Fibroblast of the conjunctiva (primary cell): ENCODE measurements at places on chromosomes 3 and 15.

GRCh38 chr3:194237110-194237509 is 101.2 kb downstream of the HES1 start:
- DNase-seq: no peak

DNA sequence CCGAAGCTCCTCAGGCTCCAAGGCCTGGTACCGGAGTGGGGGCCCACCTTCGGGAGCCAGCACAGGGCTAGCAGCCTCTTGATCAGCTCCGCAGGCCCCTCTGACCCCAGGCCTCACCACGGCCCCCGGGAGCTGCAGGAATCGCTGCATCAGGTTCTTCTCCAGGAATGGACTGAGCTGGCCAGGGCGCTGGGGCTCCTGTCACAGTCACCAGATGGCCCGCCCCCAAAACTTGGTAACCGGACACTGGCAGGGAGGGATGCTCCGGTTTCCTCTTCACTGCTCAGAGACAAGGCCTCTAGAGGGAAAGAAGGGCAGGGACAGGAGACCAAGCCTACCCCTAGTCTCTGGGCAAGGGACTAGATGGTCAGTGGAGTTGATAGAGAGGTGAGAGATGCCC is 9.9 kb downstream of the AP3B2 start:
- no peak for DNase-seq

GRCh38 chr15:54518156-54518882 is 540.1 kb downstream of the UNC13C start:
- DNase-seq: no peak

DNA sequence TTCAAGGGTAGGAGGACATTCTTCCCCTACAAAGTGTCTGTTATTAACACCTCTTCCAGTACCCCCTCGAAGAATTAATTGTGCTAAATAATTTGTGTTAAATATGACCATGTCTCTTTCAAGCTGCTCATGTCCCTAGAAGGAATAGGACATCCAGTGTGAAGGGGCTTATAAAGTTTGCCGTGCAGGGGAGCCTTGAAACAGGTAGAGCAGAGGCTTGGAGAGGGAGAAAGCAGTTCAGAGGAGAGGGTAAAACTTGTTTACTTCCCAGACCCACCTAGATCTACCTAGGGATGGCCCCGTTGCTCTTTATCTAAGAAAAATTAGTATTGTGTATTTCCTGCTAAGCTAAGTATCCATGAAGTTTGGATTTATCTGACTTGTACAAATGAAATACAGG is 114.8 kb downstream of the CACNA2D3 start:
- DNase-seq: no peak

DNA sequence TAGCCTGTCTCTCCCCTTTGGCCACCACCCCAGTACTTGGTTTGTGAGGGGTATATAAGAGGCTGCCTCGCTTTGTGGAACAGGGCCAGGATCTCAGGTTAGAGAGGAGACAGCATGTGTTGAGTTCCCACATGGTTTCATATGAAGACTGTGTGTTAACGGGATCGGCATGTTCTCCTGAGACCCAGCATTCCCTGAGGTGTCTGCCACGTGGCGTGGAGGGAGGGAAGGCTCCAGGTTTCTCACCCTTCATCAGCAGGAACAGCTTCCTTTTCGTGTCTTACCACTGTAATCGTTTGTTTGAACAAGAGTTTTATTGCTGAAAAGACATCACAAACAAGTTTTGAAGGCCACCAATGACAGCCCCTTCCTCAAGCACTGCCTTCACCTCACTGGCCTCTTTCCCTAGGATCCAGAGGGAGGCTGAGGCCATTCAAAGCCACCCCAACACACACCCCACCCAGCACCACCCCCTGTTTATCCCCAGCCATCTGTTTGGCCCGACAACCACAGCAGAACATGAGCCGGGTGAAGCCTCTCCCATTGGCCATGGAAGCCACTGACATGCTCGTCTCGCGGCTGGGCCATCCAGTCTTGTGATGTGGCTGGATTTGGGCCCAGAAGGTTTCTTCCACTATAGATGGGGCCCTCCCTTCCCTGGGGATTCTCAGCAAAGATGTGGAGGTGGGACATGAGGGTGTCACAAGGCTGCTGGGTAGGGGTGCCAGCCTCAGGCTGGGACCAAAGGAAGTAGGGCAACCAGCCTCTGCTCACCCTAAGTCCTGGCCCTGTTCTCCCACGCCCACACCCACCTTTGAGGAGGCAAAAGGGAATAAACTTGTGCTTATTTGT is 10.0 kb downstream of the BHLHE40 start:
- no peak for DNase-seq

GRCh38 chr3:35649405-35649804 is 10.1 kb downstream of the ARPP21 start:
- DNase-seq: no peak

GRCh38 chr3:130341882-130342281 is 3.6 kb upstream of the COL6A5 start:
- DNase-seq: no peak

DNA sequence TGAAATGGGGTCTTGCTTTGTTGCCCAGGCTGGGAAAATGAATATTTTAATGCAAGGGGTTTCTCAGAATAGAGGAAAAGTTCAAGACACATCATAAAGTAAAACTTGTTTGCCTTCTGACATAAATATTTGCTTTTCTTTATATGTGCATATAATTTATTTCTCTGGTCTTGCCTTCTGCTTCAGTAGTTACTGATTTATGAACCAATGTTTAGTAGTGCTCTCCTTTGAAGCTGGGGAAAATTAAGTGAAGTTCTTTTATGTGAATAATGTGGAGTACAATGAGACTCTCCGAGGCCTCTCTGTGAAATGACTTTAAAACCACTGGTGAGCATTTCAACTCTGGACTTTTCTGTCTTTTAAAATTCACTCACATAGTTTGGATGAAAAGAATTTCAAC is 55.6 kb downstream of the MAGI1 start:
- no peak for DNase-seq

DNA sequence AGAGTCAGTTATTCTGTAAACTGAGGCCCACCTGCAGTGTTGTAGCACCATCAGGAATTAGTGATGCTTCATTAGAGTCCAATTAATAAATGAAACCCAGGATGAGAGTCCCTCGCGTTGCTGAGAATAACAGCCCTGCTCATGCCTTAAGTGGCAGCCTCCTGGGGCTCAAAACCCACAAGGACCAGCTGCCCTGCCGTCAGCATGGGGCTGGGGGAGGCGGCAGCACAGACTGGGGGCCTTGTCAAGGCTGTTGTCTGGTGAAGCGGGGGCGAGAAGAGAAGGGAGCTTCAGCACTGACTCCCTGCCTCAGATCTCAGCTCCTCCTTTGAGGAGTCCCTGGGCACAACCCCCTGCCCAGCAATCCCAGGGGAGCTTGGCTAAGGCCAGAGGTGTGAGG is 21.0 kb downstream of the CCDC33 start:
- DNase-seq: no peak

- DNase-seq: no peak
These were observed 47.6 kb upstream of the RYK start for GRCh38 chr3:134298249-134298648.

GRCh38 chr3:36679384-36680200 is 84.8 kb downstream of the DCLK3 start:
- DNase-seq: peak; percentile 93

DNA sequence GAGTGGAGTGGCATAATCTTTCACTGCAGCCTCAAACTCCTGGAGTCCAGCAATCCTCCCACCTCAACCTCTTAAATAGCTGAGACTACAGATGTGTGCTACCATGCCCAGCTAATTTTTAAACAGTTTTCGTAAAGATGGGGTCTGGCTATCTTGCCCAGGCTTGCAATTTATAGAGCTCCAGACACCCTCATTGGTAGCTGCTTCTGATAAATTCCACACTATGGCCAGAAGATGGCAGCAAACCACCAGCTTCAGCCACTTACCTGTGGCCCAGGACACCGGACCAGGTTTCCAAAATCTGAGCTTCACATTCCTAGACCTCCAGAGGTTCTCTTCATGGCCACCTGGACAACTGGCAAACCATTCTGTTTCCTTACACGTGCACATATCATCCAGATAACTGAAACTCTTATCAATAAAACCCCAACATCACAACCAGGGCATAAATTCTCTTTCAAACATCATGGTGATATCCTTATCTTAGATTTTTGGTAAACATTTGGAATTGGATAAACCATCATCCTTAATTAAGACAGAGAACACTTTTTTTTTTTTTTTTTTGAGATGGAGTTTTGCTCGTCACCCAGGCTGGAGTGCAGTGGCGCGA is 28.9 kb downstream of the FBXW12 start:
- DNase-seq: peak; percentile 55

DNA sequence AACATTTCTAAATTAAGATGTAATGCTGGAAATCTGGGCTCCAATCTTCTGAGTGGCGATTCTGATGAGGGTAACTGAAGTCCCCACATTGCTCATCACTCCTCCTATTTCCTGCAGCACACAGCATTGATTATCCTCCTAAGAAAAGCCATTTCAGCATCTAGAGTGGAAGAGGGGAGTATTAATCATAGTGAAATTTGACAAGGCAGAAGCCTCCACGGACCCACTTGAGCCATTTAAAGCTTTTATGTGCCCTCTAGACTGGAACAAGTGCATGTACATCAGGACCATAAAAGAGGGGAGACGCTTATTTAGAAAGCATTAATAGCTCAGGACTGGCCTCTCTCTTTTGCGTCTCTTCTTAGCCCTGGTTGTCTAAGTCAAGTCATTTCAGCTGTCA is 25.8 kb downstream of the AQP9 start:
- DNase-seq: no peak

DNA sequence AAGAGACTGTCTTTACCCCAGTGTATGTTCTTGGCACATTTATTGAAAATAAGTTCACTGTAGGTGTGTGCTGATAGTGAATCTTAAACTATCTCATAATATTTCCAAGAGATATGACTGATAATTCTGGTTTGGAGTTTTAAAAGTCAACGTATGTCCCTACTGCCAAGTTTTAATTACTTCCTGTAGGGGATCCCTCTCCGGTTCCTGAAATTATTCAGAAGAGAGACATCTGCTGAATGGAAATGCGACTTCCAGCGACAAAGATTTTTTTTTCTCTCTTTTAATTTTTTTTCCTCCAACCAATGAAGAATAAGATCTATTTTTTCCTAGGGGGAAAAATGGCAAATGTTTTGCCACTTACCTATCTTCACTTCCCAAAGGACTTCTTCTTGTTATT is 498.9 kb upstream of the TGFBR2 start:
- DNase-seq: no peak

GRCh38 chr3:136703429-136703828 is 48.7 kb downstream of the STAG1 start:
- no peak for DNase-seq

DNA sequence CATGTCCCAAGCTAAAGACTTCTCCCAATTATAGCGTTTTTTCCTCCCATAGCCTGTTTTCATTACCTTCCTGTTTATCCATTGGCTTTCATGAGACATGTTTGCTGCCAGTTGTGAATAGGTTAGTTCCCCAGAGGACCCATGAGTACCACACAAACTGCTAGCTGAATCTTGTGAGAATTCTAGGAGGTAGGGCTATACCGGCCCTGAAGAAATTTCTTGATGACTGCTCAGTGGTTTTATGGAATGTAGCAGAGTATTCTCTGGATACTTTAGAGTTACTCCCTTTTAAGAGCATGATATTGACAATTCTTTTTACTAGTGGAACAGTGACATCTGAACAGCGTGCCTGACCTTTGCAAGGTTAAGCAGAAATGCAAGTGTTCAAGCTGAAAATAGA is 210.4 kb downstream of the MCTP2 start:
- no peak for DNase-seq

GRCh38 chr3:94616833-94617232 is 554.0 kb downstream of the NSUN3 start:
- DNase-seq: no peak

- DNase-seq: no peak
These were observed 9.4 kb downstream of the PIK3CB start for GRCh38 chr3:138825336-138825735.

GRCh38 chr3:3227640-3228039 is 48.1 kb upstream of the CRBN start:
- DNase-seq: no peak

- peak; percentile 76 for DNase-seq
These were observed 25.3 kb downstream of the FOXL2 start for GRCh38 chr3:138921316-138922292.

DNA sequence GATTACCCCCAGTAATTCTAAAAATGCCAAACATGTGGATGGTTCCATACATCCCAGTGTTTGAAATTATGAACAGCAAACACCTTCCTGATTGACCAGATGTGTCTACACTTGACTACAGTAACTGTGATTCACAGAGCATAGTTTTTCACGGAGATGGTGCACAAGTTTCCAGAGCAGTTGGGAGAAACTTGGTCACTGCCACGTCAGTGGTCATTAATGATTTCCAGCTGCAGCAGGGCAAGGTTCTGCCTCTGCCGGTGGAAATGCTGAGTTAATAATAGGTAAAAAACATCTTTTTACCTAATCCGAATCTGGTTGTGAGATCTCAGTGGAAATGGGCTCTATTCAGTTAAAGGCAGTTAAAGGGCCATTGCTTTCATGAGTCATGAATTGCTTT is 154.1 kb upstream of the FEZF2 start:
- DNase-seq: no peak

DNA sequence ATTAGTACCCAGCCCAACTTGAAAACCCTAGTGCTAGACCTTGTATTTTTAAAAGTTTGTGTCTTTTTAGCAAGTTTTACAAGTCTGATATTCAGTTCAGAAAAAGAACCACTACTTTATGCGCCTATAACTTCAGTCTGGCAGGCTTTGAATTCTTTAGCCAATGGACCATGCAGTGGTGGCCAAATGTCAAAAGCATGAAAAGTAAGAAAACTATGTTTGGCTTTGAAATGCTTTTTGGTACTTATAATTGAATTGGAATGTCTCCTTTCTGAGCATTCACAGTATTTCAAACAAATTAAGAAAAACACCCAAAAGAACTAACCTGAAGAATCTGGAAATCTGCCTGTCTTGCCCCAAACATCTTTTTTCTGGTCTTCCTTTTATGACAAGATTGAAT is 12.8 kb downstream of the WDR48 start:
- DNase-seq: no peak

DNA sequence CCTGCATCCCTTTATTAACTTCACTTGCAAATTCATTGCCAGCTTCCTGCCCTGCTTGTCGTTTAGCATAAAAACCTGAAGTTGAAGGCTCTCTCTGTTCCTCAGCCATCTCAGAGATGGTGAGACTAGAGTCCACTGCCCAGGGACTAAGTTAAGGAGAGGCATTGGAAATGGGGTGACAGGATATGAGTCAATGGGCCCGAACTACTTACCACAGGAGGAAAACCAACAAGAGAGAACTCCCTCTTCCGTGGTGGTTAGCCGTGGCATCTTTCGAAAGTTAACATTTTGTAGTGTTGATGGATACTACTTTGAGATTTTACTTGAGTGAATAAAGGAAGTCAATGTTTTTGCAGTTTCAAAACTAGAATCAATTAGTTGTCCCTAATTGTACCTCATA is 65.3 kb downstream of the LRTM1 start:
- DNase-seq: no peak

- DNase-seq: peak; percentile 68
These were observed 53.9 kb upstream of the ATOSA start for GRCh38 chr15:52733088-52733487.
